ENCODE measurements at places on chromosomes 3 and 15.

GRCh38 chr3:71265365-71265915 lies 318.1 kb downstream of the FOXP1 start:
- DNase-seq = no peak

- no peak for DNase-seq
These were observed 18.8 kb downstream of the PPP1R2 start for GRCh38 chr3:195524171-195524896.

DNA sequence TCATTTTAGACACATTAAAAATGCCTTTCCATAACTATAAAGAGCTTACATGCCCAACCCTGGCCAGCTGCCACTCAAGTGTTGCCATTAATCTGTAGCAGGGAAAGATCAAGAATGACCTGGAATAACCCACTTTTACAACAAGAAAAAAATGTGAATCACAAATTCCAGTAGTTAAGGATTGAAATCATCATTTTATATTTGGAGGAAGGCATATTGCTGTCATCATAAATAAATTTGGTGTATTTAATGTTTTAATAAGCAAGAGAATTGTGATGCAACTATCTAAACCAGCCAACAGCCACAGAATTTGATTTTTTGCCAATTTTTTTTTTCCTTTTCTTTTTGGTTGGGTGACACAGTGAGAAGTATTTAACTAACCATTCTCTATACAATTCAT lies 240.0 kb upstream of the SEMA6D start:
- DNase-seq = no peak

DNA sequence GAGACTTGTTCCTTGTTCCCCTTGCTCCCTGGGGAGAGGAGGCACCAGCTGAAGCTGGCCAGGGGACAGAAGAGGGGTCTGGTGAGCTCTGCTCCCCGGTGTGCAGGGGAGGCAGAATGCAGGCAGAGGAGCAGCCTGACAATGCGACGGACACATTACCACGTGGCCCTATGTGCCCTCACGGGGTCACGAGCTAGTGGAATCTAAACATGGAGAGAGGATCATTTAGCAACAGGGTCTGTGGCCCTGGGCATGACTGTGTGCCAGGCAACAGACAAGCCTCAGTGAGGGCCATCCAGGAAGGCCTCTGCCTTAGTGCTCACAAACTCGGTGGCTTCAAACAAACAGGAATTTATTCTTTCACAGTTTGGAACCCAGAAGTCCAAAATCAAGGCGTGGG lies 8.5 kb upstream of the MUC4 start:
- no peak for DNase-seq

Measured in activated CD4-positive, alpha-beta T cell treated with anti-CD3 and anti-CD28 coated beads for 1 hour (primary cell).